Spleen (tissue), 13 donors: ENCODE measurements at places on chromosomes 4 and X.

GRCh38 chr4:124590480-124590879 lies 122.1 kb downstream of the ANKRD50 start:
- no peak for DNase-seq

DNA sequence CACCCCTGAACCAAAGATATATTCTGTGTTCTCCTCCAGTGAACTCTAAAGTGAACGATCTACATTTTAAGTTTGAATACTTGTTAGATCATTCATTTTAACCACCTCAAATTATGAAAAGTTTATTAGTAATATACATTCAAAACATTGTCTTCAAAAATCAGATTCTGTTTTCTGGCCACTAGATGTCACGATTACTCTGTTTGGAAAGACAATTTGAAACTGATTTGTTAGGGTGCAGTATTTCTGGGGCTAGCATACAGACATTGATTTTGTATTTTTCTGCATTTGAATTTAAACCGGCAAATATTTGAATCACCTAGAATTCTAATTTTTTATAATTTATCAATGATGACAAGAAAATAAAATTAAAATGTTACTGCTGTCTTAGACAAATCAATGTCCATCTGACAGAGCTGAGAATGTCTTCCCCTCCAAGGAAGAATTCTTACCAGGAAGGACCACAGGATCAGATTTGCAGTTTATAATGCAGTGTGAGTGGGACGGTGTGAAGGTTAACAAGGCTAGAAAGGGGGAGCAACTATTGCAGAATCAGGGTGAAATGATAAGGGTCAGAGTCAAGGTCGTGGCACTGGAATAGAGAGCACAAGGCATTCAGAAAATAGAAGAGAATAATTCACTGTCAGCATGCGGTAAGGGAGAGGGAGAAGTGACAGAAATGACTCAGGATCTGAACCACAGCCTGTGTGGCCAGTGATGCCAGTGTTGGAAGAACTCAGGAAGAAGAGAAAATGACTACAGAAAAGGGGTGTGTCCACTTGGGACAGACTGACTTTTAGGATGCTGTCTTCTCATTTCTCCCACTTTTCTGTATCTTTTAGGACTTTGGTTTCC lies 91.6 kb downstream of the ANXA10 start:
- no peak for DNase-seq

- no peak for DNase-seq
Measured at GRCh38 chr4:138727731-138728130, 287.9 kb upstream of the NOCT start.

- DNase-seq, result no peak
Measured at GRCh38 chr4:187789078-187789477, 206.5 kb upstream of the ZFP42 start.

DNA sequence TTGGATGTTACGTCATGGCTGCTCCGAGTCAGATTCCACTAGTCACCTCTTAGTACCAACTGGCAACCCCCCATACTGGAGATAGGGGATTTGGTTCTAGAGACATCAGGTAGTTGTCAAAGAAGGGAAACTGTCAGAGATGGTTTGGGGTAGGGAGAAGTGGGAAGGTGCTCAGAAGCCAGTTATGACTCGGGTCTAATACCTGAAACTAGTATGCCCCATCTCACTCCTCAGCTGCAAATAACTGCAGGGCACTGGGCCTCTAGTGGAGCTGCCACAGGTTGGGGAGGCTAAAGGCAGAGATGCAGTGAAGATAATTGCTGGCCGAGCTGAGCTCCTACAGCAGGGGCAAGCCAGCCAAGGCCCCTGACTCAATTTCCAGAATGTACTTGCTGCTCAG lies 30.0 kb downstream of the OTUD6A start:
- no peak for DNase-seq

GRCh38 chrX:150062292-150063137 lies 124.2 kb upstream of the EOLA2 start:
- no peak for DNase-seq

GRCh38 chr4:153428941-153429475 lies 37.2 kb upstream of the TMEM131L start:
- DNase-seq, result no peak
